ENCODE measurements at places on chromosomes 5 and 9. TPM values are rescaled to one million over a fixed set of nuclear protein-coding genes. Genes with fewer than 3 reads are reported as not detected.

The ACSL6 gene
- total RNA-seq: 0.03 TPM

The GABRA6 gene
- not detected for total RNA-seq

- no peak for DNase-seq
Observed at GRCh38 chr5:168777651-168778050, 198.5 kb upstream of the PANK3 start.

DNA sequence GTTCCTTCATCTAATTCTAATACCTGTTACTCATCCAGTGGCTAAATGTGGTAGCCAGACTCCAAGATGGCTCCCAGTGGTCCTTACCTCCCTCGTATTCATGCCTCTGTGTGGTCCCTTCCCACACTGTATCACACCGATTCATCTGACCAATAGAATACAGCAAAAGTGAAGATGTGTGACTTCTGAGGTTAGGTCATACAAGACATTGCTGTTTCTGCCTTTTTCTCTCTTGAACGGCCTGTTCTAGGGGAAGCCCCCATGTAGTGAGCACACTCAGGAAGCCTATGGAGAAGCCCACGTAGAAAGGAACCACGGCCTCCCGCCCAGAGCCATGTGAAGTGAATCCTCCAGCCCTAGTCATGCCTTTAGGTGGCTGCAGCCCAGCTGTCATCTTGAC lies 9.4 kb upstream of the C5 start:
- no peak for DNase-seq

GRCh38 chr9:6007058-6007769 lies 8.2 kb downstream of the RANBP6 start:
- peak; percentile 81 for DNase-seq

The PCDHB13 gene
- 1.3 TPM for total RNA-seq

The AK8 gene
- total RNA-seq: 0.13 TPM

GRCh38 chr9:34654323-34655051 lies 2.5 kb downstream of the IL11RA start:
- DNase-seq: no peak

The SPATA31A7 gene
- not detected for total RNA-seq

The FAT2 gene
- total RNA-seq: not detected

The MARCOL gene
- not detected for total RNA-seq

The PNPLA7 gene
- not detected for total RNA-seq

The PCDHGA5 gene
- 1.8 TPM for total RNA-seq

The HMCN2 gene
- 1.2 TPM for total RNA-seq

- DNase-seq: peak; percentile 60
Observed at GRCh38 chr5:37900692-37901091, 60.9 kb upstream of the GDNF start.

The FCN2 gene
- total RNA-seq: not detected

GRCh38 chr5:58760222-58760621 lies 177.3 kb downstream of the RAB3C start:
- no peak for DNase-seq
